ENCODE measurements at places on chromosomes 7 and 10.

DNA sequence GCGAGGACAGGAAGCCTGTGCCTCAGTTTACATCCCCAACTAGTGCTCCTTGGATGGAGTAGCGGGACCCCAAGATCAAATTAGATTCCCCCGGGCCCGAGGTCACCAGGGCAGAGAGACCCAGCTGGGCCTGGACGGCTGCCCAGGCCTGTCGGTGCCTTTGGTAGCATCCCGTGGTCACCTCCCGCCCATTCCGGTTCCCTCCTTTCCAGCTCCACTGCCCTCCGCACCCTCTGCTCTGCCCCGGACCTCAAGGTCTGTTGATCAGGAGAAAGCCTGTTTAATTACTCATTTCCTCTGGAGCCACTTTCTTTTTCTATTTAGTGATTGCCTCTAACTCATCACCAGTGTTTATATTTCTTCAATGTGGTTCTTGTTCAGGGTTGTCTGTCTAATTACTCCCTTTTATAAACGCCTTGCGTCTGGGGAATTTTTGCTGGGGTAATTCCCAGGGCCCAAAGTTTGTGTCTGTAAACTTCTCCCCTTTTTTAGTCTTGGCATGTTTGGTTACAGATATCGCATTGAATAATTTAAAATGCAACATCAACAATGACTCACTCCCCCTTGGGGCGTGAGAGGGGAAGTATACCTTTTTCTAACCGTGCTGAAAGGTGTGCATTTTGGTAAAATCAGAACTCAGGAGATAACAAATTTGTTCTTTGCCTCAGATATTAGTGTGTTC, 1.9 kb downstream of the FOXK1 start:
- DNase-seq, result no peak

DNA sequence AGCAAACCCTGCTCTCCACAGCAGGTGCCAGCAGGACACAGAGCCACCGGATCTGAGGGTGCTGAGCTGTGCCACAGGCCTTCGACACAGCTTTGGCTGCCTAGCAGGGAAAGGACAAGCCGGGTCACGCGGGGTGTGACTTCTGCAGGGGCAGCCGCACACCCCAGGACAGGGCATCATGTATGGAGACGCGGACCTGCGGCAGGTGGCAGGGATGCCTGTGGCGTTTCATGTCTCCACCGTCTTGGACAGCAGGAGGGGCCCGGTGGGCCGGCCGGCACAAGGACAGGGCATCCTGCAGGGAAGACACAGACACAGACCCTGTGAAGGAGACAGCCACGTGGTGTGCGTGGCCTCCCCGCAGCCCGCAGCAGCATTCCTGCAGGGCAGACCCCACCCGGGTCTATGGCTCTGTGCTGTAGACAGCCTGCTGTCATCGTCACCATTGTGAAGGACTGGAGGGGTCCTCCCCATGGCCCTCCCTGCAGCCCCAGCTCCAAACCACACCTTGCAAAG, 109.2 kb downstream of the PDGFA start:
- no peak for DNase-seq

DNA sequence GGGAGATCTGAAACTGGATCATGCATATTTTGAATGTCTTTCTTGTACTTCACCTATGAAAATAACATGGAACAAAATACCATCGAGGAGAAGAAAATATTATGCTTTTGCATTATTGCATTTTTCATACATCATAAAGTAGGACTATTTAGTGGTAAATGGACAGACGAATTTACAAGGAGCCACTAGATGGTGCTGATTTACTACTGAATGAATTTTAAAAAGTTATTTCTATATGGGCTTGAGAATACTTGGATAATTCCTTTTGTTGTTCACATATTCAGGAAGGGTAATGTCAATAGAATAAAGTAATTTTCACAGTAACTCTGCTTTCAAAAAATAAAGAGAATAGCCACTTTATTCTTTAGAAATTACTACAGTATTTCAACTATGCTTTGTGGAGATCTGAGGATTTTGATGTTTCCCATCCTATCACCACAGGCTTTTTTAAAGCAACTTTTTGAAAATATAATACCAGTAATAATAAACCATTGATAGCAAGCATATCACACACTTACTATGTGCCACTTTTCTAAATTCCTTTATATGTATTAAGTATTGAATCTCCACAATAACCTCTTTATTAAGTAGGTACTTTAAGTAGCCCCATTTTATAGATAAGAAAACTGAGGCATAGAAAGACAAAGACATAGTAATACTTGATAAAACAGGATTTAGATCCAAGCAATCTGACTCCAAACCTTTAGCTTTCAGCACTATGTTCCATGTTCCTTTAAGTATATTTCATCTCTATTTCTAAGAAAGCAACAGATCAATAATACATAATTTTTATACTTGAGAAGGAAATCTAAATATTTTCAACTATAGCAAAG, 38.6 kb downstream of the NEBL start:
- DNase-seq, result no peak

GRCh38 chr7:44372560-44373417, 47.4 kb upstream of the CAMK2B start:
- DNase-seq, result no peak

DNA sequence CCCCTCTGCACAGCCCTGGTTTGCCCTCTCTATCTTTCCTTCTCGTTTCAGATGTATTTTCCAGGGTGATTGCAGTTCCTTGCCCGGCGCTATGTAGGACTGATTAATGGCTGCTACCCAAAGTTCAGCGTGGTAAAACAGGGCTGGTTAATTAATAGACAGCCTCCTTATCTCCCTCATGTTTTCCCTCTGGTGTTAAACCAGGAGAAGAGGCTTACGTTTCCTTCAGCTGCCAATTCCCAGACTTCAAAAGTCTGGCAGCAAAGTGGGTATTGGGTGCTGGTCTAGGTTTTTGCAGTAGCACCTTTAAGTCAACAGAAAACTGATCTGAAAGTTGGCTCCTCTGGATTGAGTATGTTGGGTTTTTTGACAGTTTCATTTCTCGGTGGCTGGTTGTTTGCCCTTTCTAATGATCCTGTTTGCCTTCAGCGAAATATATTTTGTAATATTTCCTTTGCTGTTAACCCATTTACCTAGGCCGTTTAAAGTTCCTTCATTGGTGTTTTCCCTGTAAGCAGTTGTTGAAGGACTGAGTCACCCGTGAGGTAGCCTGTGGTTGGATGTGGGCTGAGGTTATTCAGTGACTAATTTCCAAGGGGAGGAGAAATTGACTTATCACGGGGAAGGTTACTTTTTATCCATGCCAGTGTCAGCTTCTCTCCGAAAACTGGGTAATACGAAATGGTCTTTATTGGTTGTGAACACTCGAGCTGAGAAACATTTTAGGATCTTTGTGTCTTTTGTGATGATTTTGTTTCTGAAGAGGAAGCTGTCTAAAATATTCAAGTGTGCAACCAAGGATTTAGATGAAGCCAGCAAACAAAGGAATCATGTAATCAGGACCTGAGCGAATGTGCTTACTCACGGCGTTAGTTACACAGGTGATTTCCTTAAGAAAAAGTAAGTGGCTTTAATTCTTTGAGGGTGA, 257.2 kb downstream of the KIAA1217 start:
- DNase-seq, result no peak

DNA sequence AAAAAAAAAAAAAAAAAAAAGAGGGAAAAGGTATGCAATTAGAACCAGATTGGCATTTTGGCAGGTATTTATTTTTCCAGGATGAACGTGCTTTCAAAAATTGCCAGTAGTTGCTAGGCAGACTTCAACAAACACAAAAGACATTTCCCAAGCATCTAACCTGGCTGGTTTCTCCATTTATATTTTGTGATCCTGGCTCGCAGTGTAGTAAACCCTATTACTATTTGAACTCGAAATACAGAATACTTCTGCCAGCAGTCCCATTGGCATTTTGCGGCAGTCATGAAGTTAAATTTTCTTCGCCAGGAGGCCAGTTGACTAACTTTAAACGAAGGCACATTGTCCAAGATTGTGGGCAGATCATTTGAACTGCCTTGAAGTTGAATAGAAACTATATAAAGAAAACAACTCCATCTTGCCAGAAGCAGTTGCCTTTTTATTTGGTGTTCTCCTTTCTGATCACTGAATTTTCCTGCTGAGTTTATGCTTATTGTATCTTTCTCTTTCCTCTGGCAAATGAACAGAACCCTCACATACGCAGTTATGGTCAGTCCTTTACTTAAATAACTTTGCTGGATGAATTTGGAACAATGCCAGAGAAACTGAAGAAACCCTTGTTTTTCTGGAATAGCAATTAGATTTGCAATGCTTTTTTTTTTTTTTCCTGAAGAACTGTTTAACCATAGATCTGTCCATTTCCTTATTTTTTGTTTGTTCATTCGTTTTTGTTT, 132.9 kb downstream of the BICC1 start:
- no peak for DNase-seq

DNA sequence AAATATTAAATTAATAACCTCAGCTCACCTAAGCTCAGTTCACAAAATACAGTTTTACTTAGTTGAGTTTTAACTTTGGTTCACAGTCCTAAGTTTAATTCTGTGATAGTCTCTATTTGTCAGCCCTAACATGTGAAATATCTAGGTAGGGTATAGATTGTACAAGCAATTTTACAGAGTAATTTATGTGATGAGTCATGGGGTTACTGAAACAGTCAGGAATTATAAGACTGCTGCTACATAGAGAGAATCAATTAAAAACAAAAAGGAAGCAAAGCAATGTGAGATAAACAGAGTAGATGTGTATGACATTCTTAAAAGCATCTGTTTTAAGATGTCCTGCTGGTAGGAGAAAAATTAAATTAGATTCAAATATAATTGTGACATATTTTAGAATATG, 1018.2 kb upstream of the KCND2 start:
- no peak for DNase-seq

DNA sequence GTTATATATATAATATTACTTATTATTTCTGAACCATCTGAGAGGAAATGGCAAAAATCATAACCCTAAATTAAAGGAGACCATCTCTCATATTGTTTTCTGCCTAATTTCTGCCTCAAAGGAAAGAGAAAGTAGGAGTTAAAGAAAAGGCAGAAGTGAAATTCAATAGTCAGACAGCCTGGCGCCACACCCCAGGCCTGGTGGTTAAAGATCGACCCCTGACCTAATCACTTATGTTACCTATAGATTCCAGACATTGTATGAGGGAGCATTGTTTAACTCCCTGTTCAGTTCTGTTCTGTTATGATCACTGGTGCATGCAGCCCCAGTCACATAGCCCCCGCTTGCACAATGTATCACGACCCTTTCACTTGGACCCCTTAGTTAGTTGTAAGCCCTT, 24.9 kb upstream of the CHST3 start:
- DNase-seq, result no peak

DNA sequence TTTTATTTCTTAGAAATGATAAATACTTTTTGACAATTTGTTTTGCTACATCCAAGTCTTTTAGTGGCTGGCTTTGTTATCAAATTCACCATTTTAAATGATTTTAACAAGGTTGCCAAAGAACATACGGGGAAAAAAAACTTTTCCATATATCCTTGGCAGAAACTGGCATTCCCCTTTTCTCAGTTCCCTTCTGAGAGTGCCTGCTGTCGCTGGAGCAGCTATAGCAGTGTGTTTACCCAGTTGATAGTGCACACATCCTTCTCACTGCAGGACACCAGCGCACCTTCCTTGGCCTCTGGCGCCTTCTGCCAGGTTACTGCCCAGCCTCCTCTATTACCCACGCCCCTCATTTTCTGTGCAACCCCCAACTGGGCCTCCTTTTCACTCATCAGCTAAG, 94.1 kb downstream of the ALOX5 start:
- DNase-seq, result no peak

DNA sequence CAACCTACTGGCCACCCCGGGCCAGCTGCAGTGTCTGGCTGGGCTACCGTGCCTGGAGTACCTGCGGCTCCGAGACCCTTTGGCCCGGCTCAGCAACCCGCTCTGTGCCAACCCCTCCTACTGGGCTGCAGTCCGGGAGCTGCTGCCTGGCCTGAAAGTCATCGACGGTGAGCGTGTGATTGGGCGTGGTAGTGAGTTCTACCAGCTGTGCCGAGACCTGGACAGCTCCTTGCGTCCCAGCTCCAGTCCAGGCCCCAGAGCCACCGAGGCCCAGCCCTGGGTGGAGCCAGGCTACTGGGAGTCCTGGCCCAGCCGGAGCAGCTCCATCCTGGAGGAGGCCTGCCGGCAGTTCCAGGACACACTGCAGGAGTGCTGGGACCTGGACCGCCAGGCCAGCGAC, 4.2 kb downstream of the RARRES2 start:
- no peak for DNase-seq

- DNase-seq, result no peak
Measured at GRCh38 chr10:88113232-88113631, 249.8 kb downstream of the PTEN start.

- DNase-seq, result no peak
Measured at GRCh38 chr7:33410266-33410665, 280.9 kb downstream of the BBS9 start.

GRCh38 chr10:20624642-20625041, 272.5 kb downstream of the NEBL start:
- no peak for DNase-seq

DNA sequence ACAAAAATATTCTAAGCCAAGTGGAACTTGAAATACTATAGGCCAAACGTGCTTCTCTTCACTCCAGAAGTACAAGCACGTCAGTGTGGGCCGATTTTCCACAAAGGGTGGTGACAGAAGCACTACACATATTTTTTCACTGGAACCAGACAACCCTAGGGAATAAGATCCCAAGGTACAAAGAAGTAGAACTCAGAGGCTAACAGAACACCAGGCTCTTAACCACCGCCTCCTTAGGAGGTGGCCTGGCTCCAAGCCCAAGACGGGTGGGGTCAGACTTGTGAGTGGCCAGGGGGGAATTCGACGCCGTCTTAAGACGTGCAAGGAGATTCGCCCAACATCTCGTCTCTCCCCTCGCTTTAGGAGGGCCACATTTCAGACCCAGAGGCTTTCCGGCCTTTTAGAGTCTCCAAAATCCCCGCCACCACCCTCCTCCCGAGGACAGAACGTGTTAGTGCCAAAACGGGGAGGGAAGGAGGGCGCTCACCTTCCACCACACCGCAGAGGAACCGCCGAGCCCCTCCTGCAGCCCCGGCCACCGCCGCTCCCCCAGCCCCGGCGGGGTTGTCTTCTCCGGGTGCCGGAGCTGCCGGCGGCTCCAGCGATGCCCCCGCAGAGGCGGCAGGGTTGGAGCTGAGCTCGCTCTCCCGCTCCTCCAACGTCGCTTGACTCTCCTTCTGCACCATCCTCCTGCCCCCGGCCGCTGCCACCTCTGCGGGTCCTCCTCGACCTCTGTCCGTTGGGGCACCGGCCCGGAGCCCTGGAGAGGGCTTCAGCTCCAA, 716 bp downstream of the OGA start:
- no peak for DNase-seq

GRCh38 chr7:54978364-54979116, 40.3 kb upstream of the EGFR start:
- DNase-seq, result no peak

DNA sequence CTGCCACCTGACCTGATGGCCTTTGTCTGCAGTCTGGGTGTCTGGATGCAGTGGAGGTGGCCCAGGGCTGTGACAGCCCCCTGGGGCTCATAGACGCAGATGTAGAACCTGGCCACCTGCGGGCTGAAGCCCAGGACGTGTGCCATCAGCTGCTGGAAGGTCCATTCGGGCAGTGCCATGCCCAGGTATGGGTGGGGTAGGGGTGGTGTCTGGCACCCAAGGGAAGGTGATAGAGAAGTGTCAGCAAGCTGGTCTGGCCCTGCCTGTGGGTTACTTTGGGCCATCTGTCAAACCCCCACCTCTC, 6.1 kb upstream of the ZNF467 start:
- no peak for DNase-seq

GRCh38 chr10:7168414-7168813, 242.4 kb downstream of the SFMBT2 start:
- DNase-seq, result no peak

GRCh38 chr7:135761751-135762488, 13.3 kb upstream of the FAM180A start:
- no peak for DNase-seq
